Left ventricle myocardium superior (tissue), 1 donor: ENCODE measurements at places on chromosomes 1 and 21. TPM values are rescaled to one million over a fixed set of nuclear protein-coding genes. Genes with fewer than 3 reads are reported as not detected.

The OLIG2 gene
- total RNA-seq, result not detected

The KCNJ15 gene
- total RNA-seq, result 0.72 TPM

The LYPD8 gene
- not detected for total RNA-seq

The SLC45A1 gene
- 2.0 TPM for total RNA-seq

The ZFP69 gene
- 1.9 TPM for total RNA-seq

The TIAM1 gene
- total RNA-seq, result 1.8 TPM

The PTPRF gene
- total RNA-seq, result 7.0 TPM

The MED8 gene
- 16.0 TPM for total RNA-seq

The HSD11B1 gene
- 2.8 TPM for total RNA-seq

The KCNAB2 gene
- total RNA-seq, result 18.5 TPM

The KDF1 gene
- total RNA-seq, result 0.37 TPM

The OR2T35 gene
- total RNA-seq, result not detected

The IRF6 gene
- 48.5 TPM for total RNA-seq

The LDLRAD1 gene
- not detected for total RNA-seq

The S100A10 gene
- 201 TPM for total RNA-seq

The NCMAP gene
- 0.27 TPM for total RNA-seq

The TMEM79 gene
- 1.5 TPM for total RNA-seq

The FAM177B gene
- total RNA-seq, result not detected

The DYNLT5 gene
- 2.2 TPM for total RNA-seq

The HMCN1 gene
- total RNA-seq, result 3.8 TPM

The MFSD2A gene
- total RNA-seq, result 0.84 TPM

The OR2T11 gene
- not detected for total RNA-seq

The SDHC gene
- total RNA-seq, result 415 TPM

The ST6GALNAC3 gene
- 5.9 TPM for total RNA-seq

The TRPM2 gene
- 1.5 TPM for total RNA-seq

The NEXN gene
- 365 TPM for total RNA-seq

The DUSP10 gene
- total RNA-seq, result 3.5 TPM

The SPRR5 gene
- not detected for total RNA-seq

The KCNJ10 gene
- total RNA-seq, result not detected

The ELAPOR1 gene
- total RNA-seq, result 0.30 TPM

The SHISA4 gene
- total RNA-seq, result 129 TPM

The PLA2G2F gene
- not detected for total RNA-seq

The OR2G6 gene
- not detected for total RNA-seq

The PDC gene
- not detected for total RNA-seq

The CSRP1 gene
- 41.4 TPM for total RNA-seq

The AIRE gene
- total RNA-seq, result not detected

The SPRR2A gene
- total RNA-seq, result not detected

The CDC7 gene
- 1.2 TPM for total RNA-seq

The CNTN2 gene
- 0.64 TPM for total RNA-seq

The MAD2L2 gene
- total RNA-seq, result 21.8 TPM

The PATJ gene
- 125 TPM for total RNA-seq

The BOLA1 gene
- 16.7 TPM for total RNA-seq

The TEX38 gene
- not detected for total RNA-seq

The FCER1G gene
- total RNA-seq, result 24.8 TPM

The KIF21B gene
- 0.45 TPM for total RNA-seq

The SLC9C2 gene
- not detected for total RNA-seq

The TBCE gene
- 18.7 TPM for total RNA-seq

The CFAP74 gene
- not detected for total RNA-seq

The NUP210L gene
- 0.27 TPM for total RNA-seq

The PCAT6 gene
- 0.79 TPM for total RNA-seq

The CD53 gene
- 13.2 TPM for total RNA-seq

The EDARADD gene
- total RNA-seq, result 3.0 TPM

The C21orf91 gene
- 6.7 TPM for total RNA-seq
